ENCODE measurements at places on chromosomes 6 and 20. TPM values are rescaled to one million over a fixed set of nuclear protein-coding genes. Genes with fewer than 3 reads are reported as not detected.

- no peak overlapping the region for H3K4me3 ChIP-seq
- H3K27me3 ChIP-seq, result peaks cover 19% of the 10 kb centered on the region
- peaks cover 9% of the 10 kb centered on the region for H3K4me1 ChIP-seq
- no peaks in the 10 kb centered on the region for H3K36me3 ChIP-seq
Observed at GRCh38 chr6:53673162-53673727, 7.7 kb upstream of the KLHL31 start.

DNA sequence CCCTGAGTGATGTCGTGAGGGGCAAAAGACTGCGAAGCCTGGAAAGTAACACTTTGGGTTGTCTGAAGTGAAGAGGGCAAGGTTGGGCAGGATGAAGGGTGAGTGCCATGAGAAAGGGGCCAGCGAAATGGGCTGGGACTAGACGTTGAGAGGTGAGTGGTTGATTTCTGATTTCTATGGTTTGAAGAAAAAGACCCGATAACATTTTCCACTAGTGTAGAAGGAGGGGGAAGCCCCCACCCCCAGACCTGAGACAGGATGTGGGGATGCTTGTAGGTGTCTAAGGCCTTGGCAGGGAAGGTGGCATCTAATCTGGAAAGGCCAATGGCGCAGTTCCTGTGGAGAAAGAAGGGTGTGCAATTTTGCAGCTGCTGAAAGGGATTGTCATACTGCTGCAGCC lies 25.3 kb upstream of the KIF3B start:
- no peak overlapping the region for H3K4me3 ChIP-seq
- H3K4me1 ChIP-seq, result no peaks in the 10 kb centered on the region
- no peaks in the 10 kb centered on the region for H3K36me3 ChIP-seq
- no peak overlapping the region for H3K27ac ChIP-seq

DNA sequence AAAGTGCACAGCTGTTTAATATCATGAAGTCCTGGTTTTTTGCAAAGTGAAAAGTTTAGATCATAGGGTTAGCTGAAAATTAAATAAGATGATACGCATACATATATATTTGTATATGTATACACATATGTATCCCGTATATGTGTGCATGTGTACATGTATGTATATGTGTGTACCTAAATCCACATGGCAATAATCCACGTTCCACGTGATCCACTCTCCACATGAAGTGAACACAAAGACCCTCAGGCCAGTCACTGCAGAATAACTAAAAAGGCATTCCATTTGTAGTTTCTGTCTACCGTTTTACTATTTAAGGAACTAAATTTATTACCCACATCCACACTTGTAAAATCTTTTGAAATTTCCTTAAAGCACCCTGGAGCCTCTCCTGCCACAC lies 294.9 kb downstream of the FOXA2 start:
- H3K27me3 ChIP-seq, result no peaks in the 10 kb centered on the region
- H3K4me3 ChIP-seq, result no peak overlapping the region
- no peaks in the 10 kb centered on the region for H3K4me1 ChIP-seq
- no peaks in the 10 kb centered on the region for H3K36me3 ChIP-seq

GRCh38 chr6:84752118-84752850 lies 12.1 kb downstream of the TBX18 start:
- no peaks in the 10 kb centered on the region for H3K4me1 ChIP-seq
- peaks cover 17% of the 10 kb centered on the region for H3K27me3 ChIP-seq
- no peaks in the 10 kb centered on the region for H3K36me3 ChIP-seq
- no peak for DNase-seq

- H3K27me3 ChIP-seq, result no peaks in the 10 kb centered on the region
- no peaks in the 10 kb centered on the region for H3K36me3 ChIP-seq
- no peak for DNase-seq
- no peaks in the 10 kb centered on the region for H3K4me1 ChIP-seq
- H3K27ac ChIP-seq, result no peak overlapping the region
Observed at GRCh38 chr6:45946887-45947286, 68.8 kb downstream of the CLIC5 start.

- H3K27me3 ChIP-seq, result no peaks in the 10 kb centered on the region
- H3K4me1 ChIP-seq, result peaks cover 16% of the 10 kb centered on the region
- no peak overlapping the region for H3K4me3 ChIP-seq
- H3K36me3 ChIP-seq, result peaks cover 85% of the 10 kb centered on the region
- DNase-seq, result no peak
Observed at GRCh38 chr6:15505463-15505918, 157.3 kb downstream of the DTNBP1 start.

DNA sequence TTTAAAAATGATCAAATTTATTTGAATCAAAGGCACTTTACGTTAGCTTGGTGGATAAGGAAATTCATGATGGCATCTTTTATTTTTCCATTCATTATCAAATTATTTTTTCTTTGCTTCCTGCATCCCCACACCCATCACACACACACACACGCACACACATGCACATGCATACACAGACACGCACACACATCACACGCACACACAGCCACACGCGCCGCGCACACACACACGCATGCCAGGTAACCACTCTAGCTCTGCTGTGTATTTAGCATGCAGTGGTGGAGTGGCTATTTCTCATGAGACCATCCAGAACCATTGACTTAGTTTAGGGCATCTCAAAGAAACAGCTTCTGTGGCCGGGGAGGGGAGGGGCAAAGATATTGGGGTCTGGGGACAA lies 47.0 kb downstream of the GNAS start:
- H3K27me3 ChIP-seq, result no peaks in the 10 kb centered on the region
- H3K4me3 ChIP-seq, result no peak overlapping the region
- H3K36me3 ChIP-seq, result peaks cover 44% of the 10 kb centered on the region
- DNase-seq, result no peak
- no peak overlapping the region for H3K27ac ChIP-seq

The NT5E gene
- 9.1 TPM for total RNA-seq

The TGM2 gene
- total RNA-seq, result 391 TPM

The ZSCAN23 gene
- 5.2 TPM for total RNA-seq

The LY6G6F gene
- total RNA-seq, result 1.4 TPM

The TSPO2 gene
- total RNA-seq, result not detected

The RSPH4A gene
- 5.1 TPM for total RNA-seq

Data from left lung (tissue), 14 donors.